ENCODE measurements at places on chromosomes 13 and 19.

GRCh38 chr19:18670312-18670711, 13.2 kb upstream of the CRTC1 start:
- DNase-seq: no peak

DNA sequence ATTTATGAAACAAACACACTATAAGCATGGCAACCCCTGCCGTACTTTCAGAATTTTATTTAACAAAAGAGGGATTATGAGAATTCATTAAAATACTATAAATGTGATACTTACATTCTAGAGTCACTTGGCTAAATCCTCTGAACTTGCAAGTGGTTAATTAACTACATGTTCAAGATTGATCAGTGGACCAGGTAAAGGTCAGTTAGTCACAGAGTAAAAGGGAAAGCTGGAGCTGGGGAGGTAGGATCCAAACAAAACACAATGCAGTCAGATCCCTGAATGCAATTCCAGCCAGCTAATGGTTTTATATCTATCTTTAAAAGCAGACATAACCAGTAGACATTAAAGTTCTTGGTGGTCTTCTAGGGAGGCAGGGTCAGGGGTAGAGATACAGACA, 270.5 kb downstream of the DIAPH3 start:
- no peak for DNase-seq

GRCh38 chr13:50285283-50285682, 270.0 kb downstream of the KCNRG start:
- no peak for DNase-seq

- no peak for DNase-seq
Observed at GRCh38 chr13:42600943-42601342, 27.0 kb downstream of the TNFSF11 start.

DNA sequence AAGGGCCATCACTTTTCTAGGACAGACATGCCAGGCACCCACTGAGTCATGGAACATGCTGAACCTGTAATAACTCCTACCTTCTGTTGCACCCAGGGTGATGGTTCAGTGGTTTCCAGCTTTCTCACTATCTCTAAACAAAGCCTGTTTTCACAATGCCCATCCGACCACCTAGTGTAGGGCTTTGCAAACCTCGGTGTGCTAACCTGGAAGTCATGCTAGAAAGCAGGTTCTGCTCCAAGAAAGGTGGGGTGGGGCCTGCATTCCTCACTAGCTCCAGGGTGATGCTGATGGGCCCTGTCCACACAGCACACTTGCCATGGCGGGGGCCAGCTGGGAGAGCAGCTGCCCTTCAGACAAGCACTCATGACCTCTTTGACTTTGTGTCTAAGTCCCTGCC, 43.4 kb downstream of the COL4A2 start:
- no peak for DNase-seq

- DNase-seq: no peak
Observed at GRCh38 chr13:66489586-66489985, 740.5 kb downstream of the PCDH9 start.

Measured in activated CD8-positive, alpha-beta memory T cell treated with anti-CD3 and anti-CD28 coated beads, Interleukin-2, amount 50 U/mL, for 48 hours (primary cell).